ENCODE measurements at places on chromosomes 4 and X. TPM values are rescaled to one million over a fixed set of nuclear protein-coding genes. Genes with fewer than 3 reads are reported as not detected.

REPS2 gene
- 0.88 TPM for total RNA-seq

METTL14 gene
- total RNA-seq, result 29.4 TPM

GPRASP2 gene
- 3.1 TPM for total RNA-seq

TMEM255A gene
- total RNA-seq, result 0.20 TPM

NLGN4X gene
- 1.00 TPM for total RNA-seq

SLC2A9 gene
- total RNA-seq, result 21.5 TPM

ARSJ gene
- 6.0 TPM for total RNA-seq

- no peak for ATAC-seq
These were observed 79.3 kb downstream of the REPS2 start for GRCh38 chrX:17025621-17026302.

GRCh38 chrX:43469391-43470054 is 186.6 kb upstream of the MAOA start:
- no peak for ATAC-seq

DNA sequence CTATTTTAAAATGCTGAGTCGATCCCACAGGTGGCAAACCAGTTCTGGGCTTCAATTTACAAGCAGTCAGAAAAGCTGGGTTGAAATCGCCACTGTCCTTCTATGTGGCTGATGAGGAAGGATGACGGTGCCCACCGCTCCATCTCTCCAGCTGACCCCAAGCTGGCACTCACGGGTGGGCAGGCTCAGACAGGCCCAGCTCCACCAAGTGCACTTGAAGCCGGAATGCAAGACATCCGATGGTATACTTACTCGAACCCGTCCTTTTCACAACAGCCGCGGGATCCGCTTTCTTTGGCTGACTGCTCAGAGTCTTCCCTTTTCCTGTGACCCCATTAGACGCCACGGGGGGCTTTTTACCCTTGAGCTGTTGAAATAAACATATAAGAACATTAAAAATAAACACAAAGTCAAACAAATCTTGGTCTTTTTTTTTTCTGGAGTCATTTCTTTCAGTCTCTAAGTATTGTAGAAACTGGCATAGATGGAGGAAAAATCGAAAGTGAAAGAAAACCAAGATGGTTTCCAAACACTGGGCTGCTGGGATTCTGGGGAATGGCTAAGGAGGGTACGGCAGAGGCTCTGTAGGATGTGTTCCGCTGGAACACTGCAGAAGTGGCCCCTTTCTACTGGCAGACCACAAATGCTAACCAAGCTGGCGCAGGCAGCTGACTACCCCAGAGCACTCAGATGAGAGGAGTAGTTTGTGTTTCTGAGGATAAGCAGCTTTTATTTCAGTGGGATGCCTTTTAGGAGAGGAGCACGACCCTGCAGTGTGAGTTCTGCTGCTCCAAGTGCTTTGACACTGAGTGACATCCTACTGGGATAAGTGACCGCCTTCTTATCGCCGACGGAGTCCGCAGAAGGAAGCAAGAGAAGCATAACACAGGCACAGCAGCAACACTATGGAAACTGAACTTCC is 160.9 kb downstream of the AFAP1 start:
- no peak for ATAC-seq

DNA sequence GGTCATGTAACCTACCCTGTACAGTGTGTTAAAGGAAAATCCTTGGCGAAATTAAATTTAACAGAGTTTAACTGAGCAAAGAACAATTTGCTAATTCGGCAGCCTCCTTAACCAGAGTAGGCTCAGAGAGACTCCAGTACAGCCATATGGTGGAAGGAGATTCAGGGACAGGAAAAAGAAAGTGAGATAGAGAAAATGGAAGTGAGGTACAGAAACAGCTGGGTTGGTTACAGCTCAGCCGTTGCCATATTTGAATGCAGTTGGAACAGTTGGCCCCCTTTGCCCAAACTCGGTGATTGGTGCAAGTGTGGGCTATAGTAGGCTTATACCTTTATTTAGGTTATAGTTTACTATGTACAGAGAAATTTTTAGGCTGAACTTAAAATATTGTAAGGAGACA is 48.8 kb upstream of the GBA3 start:
- no peak for ATAC-seq

DNA sequence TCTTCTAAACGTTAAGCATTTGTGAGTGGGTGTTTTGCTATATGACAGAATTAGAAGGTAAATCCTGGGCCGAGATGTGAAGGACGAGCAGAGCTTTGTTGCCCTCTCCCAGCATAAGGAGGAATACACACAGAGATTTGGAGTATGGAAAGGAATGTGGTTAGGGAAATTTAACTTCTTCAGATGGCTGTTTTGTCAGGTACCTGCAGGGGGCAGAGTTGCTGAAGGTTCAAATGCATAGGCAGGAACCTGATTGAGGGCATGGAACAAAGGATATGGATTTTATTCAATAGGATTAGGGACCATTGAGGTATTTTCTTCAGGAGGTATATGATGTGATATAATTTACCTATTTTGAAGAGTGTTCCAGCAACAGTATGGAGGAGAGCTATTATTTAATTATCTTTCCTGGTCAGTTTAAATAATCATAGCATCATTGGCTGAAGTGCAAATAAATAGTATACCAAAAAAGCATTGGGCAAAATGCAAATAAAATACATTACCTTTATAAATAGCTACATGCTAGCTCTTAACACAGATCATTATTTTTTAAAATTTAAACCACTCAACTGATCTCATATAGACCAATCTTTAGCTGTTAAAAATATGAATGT is 143.6 kb downstream of the SLIT2 start:
- no peak for ATAC-seq

GRCh38 chrX:130120321-130120731 is 10.0 kb upstream of the ELF4 start:
- no peak for ATAC-seq

GRCh38 chrX:136452614-136453013 is 35.1 kb upstream of the BRS3 start:
- ATAC-seq, result no peak

- no peak for ATAC-seq
These were observed 6.6 kb upstream of the PTPN13 start for GRCh38 chr4:86587381-86588140.

DNA sequence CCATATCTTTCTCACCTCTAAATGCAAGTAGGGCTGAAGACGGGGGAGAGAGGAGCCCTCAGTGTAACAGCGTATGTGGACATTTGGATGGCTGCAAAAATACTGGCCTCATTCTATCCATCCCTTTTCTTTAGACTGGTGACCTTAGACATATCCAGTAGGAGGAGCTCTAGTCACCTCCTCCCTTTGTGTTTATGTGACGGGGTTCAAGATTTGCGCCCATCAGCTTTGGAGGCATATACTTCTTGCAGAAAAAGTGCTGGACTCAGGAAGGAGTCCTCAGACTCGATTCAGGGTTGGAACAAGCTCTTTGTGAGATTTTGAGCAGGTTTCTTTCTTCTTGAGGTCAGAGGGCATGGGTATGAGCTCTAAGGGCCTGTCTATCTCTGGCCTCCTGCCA is 86.2 kb downstream of the MAMLD1 start:
- ATAC-seq, result no peak

DNA sequence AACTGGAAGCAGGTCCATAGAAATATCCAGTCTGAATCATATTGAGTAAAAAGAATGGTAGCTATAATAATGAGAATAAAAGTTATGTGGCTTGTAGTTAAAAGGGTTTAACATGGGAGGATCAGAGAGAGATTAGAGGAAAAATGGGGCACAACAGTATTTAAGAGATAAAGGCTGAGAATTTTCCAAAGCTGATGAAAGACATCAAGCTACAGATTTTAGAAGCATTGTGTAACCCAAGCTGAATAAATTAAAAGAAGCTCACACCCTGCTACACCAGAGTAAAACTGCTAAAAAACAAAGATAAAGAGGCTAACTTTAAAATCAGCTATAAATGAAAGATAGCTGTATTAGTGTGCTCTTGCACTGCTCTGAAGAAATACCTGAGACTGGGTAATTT is 94.2 kb downstream of the AASDH start:
- ATAC-seq, result no peak

DNA sequence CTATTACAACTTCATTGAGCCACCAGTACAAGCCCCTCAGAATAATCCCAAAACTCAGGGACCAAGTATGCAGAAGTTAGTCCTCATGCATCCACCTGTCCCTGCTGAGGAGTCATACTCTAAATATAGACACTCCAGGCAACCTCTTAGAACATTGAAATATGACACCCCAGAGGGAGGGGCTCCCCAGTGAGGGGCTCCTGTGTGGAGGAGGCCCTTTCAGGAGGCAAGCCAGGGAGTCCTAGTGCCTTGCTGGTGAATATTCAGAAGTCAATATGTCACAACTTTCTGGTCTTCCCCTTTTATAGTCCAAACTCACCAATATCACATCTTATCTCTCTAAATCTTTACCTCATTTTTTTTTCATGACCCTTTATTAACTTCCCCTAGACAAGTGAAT is 1.6 kb upstream of the ARMCX6 start:
- no peak for ATAC-seq

DNA sequence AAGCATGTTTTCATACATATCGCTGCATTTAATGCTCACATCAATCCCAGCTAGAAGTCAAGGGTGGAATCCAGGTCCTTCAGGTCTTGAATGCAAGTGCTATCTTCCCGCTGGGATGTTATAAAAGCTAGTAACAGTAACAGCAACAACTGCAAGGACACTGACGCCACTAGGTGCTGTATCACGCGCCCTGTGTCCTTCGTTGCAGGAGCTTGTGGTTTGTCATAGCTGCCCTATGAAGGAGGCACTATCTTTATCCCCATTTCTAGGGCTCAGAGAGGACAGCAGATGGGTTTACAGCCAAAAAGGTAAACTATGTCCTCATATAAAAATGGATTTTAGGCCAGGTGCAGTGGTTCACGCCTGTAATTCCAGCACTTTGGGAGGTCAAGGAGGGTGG is 202.9 kb downstream of the NSUN7 start:
- ATAC-seq, result no peak

GRCh38 chrX:12988797-12989196 is 13.9 kb downstream of the TMSB4X start:
- ATAC-seq, result peak; percentile 80

DNA sequence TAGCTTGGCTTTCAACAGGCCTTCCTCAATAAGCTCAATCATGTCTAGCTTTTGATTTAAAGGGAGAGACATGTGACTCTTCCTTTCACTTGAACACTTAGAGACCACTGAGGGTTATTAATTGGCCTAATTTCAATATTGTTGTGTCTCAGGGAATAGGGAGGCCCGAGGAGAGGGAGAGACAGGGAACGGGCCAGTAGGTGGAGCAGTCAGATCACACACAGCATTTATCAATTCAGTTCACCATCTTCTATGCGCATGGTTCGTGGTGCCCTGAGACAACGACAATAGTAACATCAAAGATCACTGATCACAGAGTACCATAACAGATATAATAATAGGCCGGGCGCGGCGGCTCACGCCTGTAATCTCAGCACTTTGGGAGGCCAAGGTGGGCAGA is 17.8 kb downstream of the ZNF81 start:
- no peak for ATAC-seq

DNA sequence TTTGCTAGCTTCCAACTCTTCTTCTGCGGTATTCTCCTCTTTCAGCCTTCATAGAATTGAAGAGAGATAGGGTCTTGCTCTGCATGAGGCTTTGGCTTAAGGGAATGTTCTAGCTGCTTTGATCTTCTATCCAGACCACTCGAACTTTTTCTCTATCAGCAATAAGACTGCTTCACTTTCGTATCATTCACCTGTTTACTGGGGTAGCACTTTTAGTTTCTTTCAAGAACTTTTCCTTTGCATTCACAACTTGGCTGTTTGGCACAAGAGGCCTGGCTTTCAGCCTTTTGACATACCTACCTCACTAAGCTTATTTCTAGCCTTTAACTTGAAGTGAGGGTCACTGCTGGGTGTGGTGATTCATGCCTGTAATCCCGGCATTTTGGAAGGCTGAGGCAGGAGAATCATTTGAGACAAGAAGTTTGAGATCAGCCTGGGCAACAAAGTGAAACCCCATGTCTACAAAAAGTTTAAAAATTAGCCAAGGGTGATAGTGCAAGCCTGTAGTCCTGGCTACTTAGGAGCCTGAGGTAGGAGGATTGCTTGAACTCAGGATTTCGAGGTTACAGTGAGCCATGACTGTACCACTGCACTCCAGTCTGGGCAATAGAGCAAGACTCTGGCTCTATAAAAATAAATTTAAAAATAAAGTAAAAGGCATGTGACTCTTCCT is 47.1 kb upstream of the HPGDS start:
- no peak for ATAC-seq

DNA sequence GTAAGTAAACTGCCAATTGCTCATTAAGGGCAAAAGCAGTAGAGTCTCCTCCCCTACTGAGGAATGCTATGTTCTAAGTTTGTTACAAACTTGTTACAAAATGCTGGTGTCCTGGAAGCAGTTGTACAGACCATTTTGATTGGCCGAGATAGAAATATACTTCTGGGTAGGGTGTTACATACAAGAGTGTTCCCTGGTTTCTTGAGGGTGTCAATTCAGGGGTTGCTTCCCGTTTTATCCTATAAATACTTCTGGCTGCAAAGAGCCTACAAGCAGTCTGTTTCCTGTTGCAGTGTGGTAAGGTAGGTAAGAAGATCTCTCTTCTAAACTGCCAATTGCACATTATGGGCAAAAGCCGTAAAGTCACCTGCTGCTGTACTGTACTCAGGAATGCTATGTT is 5.7 kb downstream of the TRPC5OS start:
- no peak for ATAC-seq

DNA sequence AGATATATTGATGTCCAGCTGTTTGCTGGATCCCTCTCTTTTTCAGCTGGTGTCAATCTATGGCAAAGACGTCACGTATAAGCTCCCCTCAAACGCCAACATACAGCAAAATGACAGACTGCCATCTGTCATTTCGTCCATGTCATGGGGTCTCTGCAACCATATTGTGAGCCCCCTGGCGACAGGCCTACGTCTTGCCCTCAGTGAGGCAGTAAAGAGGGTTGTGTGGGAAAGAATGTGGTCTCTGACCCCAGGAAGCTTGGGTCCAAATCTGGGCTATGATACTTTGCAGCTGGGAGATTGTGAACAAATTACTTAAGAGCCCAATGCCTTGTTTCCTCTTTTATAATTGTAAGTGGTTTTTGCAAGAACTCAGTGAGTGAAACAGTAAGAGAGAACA is 7.4 kb downstream of the SUPT20HL2 start:
- ATAC-seq, result no peak

GRCh38 chr4:7843831-7844593 is 95.6 kb downstream of the AFAP1 start:
- ATAC-seq, result peak; percentile 62

DNA sequence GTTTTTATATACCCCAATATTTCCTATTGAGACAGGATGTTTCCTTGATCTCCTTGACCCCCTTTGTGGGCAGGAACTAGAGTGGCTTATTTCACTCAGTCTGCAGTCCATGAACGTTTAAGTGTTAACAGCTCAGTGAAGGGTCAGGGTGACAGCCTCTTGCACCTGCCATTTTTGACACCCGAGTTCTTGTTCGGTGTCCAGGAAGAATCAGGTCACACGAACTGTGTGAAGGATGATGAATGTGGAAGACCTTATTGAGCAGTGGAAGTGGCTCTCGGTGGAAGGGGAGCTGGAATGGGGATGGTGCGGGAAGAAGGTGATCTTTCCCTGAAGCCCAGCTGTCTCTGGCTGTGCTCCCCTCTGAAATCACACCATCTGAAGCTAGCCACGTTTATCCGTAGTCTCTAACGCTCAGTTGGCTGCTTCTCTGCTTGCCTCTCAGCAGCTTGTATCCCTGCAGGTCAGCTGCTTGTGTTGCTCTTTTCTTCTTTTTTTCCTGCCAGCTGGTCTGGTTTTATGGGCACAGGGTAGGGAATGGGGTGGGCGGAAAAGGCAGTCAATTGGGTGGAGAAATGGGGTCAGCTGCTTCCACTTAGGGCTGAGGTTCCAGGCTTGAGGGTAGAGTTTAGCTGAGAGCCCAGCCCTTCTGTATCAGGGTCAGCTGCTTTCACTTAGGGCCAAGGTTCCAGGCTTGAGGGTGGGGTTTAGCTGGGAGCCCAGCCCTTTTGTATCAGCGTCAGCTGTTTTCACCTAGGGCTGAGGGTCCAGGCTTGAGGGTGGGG is 29.0 kb upstream of the CCNG2 start:
- ATAC-seq, result no peak
